G401 (cell line): ENCODE measurements at places on chromosomes 4 and X.

DNA sequence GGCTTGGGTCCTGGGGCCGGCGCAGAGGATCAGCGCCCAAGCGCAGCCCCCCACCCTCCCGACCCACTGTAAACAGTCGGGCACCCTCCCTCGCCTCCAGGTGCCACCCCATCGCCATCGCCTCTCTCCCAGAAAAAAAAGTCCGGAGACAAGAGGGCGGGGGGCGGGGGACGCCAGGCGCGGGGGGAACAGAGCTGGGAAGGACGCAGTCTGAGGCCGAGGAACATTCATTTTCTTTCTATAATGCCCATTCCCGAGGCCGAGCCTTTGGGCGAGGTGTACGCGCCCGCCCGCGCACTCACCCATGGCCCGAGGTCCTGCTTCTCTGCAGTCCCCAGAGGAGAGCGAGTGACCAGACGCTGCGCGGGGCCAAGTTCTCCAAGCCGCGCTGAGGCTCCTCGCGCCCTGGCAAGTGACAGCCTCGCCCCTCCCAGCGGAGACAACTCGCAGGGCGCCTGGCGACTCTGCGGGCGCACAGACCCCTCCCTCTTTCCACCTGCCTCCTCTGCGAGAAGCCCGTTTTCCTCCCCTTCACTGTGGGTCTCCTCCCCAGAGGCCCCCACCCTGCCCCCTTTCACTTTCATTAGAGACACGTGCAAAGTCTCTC, 63.5 kb upstream of the WDR17 start:
- peak; percentile 23 for DNase-seq

- DNase-seq: peak; percentile 25
These were observed 326.3 kb downstream of the RAPGEF2 start for GRCh38 chr4:159428975-159429692.

DNA sequence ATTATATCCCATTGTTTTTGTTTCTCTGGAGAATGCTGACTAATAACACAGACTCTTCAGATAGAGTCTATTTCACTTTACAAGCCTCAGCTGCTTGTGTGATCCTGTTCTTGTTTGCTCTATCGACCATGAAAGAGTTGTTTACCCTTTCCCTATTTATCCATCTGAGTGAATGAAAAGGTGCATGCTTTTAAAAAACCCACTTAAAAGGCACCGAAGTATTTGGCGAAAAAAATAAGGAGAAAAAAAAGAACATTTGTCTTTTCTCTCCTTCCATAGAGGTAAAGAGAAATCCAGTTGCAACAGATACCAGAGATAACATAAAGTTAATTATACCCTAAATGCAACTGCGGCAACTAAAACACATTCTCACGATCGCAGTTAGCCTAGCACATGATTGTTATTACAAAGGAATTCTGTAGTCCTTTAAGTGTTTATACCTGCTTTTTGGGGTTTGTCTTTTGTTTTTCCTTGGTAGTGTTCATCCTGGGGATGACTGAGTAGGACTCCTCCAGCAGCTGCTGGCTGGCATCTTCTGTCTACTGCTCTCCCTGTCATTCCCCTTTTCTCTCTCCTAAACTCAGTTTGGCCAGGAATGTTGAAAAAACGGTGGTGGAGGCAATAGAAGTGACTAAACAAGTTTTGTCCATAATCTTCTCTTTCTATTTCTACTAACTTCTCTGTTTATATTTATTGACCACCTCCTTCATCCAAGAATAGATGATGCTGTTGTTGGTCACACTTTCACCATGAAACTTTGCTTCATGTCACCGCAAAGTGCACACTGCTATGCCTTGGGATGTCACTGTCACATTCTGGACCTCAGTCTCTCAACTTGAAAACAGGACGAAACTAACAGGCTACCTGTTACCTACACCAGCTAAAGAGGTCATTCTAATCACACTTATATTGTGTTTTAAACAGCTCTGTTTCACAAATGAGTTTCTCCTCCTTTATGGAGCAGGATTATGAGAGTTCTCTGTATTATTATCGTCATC, 41.9 kb upstream of the FRAS1 start:
- DNase-seq: no peak

DNA sequence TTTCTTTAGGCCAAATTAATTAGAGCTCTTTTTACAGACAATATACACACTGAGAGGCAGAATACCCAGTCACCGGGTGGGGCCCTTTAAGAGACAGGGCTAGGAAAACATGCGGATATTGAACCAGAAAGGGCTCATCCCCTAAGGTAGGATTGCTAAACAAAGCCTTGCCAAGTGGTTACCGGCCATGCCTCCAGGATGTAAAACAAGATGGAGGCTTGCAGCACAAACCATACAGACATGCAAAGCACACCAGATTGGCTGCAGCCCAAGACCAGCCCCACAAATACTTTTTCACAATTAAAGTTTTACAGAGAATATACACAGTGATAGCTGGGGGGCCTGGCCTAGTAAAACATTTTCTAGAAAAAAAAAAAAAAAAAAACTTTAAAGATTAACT, 210.0 kb downstream of the KLHL4 start:
- no peak for DNase-seq

DNA sequence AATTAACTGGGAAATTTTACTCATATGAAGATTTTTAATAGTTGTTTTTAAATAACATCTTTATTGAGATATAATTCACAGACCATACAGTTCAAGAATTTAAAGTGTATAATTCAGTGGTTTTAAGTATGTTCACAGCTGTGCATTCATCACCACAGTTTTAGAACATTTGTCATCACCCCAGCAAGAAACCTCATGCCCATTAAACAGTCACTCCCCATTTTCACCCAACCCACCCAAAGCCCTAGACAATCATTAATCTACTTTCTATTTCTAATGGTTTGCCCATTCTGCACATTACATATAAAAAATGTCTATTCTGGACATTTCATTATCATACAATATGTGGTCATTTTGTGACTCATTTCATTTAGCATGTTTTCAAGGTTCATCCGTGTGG, 2.8 kb downstream of the UPRT start:
- DNase-seq: no peak

GRCh38 chrX:17743913-17744312, 6.6 kb downstream of the SCML1 start:
- no peak for DNase-seq

DNA sequence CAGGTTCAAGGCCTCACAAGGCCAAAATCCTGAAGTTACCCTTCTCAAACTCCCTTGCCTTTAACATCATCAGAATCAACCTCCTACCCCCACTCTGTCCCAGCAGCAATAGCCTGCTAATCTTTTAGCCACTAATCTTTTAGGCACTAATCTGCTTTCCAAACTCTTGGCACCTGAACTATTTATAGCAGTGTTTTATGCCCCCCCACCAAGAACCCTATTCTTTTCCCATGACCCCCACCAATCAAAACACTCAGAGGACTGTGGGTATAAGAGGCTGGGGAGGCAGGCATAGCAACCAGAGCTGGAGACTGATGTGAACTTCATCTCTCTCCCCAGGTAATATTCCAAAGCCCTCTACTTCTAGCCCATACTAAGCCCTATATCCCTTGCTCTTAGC, at the start of gene ARR3:
Gene ARR3, plus strand, starts transcription at position 301 of the 400 bp plus-strand sequence. CDS start 1,052 bp downstream, outside the sequence.
- DNase-seq: no peak

GRCh38 chr4:68871809-68872642, 56.2 kb downstream of the UGT2B10 start:
- DNase-seq: no peak

- DNase-seq: no peak
These were observed 669 bp downstream of the IRF2 start for GRCh38 chr4:184473499-184474262.

GRCh38 chrX:155070663-155070974, 317 bp downstream of the CMC4 start:
- no peak for DNase-seq

- DNase-seq: no peak
These were observed 12.7 kb upstream of the MCUB start for GRCh38 chr4:109547394-109547793.

- DNase-seq: no peak
These were observed 25.3 kb upstream of the NWD2 start for GRCh38 chr4:37219242-37219641.

DNA sequence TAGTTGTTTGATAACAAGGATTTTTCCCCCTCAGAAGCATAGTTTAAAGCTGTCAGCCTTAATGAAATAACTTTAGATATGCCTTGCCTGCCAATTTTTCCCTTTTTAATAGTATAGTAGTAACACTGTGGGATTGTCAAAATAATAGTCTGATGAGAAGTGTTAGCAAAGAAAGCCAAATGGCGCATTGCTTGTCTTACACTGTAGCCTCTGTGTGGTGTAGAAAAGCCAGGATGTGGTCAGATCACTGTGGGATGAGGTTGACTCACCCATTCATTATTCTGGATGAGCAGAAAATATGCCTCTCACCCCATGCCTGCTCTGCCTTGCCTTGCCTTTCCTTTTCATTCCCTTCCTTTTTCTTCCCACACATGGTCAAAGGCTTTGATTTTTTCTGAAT, 257.8 kb upstream of the NRK start:
- DNase-seq: no peak

GRCh38 chr4:163923092-163923491, 428.6 kb downstream of the TMA16 start:
- no peak for DNase-seq

- DNase-seq: no peak
These were observed 144.5 kb downstream of the APBB2 start for GRCh38 chr4:41069838-41070237.

- DNase-seq: no peak
These were observed 22.2 kb upstream of the ATP6AP2 start for GRCh38 chrX:40558590-40558989.

DNA sequence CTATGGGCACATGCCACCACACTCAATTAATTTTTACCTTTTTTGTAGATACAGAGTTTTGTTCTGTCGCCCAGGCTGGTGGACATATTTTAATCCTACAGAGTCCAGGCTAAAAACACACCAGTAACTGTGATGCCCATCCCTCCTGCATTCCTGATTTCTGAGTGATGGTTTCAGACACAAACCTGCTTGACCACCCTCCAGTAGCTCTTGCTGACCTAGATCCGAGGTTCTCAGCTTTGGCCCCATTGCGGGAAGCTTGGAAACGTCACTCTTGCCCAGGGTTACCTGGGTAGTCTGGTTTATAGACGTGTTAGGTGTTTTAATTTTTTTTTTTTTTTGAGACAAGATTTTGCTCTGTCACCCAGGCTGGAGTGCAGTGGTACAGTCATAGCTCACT, 7.5 kb downstream of the CD99 start:
- no peak for DNase-seq

DNA sequence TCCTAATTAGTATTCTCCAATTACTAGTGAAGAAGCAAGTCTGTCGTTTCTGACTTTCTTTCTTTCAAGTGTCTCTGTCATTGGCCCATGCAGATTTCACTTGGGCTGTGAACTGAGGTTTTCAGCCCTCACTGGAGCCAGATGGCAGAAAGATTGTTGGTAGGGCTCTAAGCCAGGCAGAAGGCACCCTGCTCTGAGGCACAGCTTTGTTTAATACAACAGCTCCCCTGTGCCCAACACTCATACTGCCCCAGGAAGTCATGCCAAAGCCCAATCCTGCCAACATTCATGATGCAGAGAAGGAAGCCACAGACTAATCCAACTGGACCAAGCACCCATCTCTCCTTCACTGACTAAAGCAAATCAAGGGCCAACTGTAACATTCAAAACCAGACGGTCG, 117.1 kb upstream of the FRG1 start:
- DNase-seq: peak; percentile 98

DNA sequence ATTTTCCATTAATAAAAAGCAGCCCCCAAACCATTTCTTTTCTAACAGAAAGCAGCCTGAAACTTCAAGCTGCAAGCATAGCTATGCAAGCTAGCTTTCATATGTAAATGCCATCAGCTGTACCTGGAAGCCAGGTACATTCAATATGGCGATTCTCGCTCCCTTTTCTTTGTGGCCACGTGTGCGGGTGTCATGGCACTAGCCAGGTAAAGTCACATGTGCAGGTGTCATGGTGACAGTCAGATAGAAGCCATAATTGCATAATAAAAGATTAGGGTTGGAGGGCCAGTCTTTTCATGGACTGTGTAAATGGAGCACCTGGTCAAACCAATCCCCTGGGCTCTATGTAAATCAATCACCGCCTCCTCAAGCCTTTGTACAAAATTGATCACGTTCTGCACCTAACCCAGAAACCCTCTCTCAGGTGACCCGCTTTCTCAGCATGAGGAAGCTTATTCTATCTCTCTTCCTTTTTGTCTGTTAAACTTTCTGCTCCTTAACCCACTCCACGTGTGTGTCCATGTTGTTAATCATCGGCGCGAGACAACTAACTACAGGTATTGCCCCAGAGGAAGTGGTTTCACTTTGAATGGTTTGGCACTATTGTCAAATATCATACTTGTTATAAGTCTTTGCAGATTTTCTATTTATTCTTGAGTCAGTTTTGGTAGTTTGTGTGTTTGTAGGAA, 18.0 kb upstream of the RHOXF2 start:
- DNase-seq: no peak

GRCh38 chr4:165662341-165662740, 210.7 kb upstream of the TLL1 start:
- DNase-seq: no peak

DNA sequence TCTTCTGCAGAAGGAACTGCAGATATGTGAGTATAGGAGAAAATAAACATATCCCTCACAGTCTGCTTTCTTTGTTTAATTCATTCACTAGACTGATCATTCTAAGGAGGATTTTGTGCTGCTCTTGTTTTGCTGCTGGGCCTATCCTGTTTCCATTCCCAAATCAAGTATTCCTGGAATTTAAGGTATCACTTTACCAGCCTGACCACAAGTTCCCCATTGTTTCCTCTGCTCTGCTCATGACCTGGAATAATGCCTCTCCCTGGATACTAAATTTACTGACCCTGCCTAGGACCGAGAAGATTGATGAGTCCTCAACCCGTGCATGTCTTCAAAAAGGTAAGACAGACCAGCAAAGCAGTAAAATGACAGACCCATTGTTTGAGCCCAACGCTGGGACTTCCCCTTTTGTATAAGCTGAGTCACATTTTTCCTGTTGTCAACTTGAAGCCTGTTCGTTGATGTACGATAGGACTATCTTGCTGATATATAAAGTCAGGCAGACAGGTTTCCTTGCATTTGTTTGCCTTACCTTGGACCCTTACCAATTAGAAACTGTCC, 85.5 kb upstream of the TET2 start:
- no peak for DNase-seq

DNA sequence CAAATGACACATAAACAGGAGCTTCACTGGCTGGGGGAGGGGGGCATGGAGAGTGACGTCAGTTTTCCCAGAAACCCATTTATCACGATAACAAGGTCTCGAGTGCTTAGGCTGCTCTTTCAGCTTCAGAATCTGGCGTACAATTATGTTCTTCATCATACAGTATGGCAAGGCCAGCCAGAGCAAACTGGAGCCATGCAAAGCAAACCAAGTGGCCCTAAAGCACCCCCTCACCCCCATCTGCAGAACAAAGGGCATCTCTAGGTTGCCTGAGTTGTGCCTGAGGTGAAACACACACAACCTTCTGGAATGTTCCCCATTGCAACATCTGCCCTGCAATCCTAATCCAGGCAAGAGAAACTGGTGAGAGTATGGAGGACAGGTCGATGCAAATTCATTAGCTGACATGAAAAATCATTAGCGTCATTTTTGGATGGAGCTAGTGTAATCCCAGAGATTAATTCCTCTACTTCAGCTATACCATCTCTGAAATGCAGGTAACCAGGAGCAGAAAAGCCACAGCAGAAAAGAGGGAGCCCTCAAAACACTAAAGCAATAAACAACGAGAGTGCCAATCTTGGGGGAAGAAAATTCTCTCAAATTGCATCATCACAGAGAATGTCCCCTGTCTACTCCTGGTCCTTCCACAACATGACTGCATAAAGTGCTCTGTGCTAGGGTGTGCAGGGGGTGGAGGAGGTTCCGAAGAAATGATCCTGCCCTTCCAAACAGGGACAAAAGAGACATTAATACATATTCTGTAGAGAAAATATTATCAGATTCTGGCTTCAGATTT, 1.8 kb downstream of the SEPTIN6 start:
- peak; percentile 27 for DNase-seq

GRCh38 chr4:88418411-88418810, 38.5 kb upstream of the HERC5 start:
- DNase-seq: no peak
